ENCODE measurements at places on chromosomes 6 and 20.

- DNase-seq: no peak
These were observed 13.7 kb downstream of the LY86 start for GRCh38 chr6:6602262-6602661.

DNA sequence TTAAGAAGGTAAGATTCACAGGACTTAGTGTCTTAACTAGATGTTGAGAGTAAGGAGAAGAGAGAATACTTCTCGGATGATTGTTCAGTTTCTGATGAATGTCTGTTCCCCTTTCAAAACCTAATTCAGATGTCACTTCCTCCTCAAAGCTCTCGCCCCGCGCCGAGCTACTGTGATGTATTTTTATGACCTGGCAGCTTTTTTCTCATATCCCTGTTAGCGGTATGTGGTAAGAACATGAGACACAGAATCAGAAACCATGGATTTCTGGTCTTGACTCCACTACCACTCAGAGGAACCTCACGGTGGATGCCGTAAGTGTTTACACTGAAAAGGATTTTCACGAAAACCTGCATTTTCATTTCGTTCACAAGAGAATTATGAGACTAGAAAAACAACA lies 48.4 kb downstream of the CEP43 start:
- no peak for DNase-seq

- DNase-seq: no peak
These were observed 1.4 kb upstream of the PRDM13 start for GRCh38 chr6:99605074-99605734.

DNA sequence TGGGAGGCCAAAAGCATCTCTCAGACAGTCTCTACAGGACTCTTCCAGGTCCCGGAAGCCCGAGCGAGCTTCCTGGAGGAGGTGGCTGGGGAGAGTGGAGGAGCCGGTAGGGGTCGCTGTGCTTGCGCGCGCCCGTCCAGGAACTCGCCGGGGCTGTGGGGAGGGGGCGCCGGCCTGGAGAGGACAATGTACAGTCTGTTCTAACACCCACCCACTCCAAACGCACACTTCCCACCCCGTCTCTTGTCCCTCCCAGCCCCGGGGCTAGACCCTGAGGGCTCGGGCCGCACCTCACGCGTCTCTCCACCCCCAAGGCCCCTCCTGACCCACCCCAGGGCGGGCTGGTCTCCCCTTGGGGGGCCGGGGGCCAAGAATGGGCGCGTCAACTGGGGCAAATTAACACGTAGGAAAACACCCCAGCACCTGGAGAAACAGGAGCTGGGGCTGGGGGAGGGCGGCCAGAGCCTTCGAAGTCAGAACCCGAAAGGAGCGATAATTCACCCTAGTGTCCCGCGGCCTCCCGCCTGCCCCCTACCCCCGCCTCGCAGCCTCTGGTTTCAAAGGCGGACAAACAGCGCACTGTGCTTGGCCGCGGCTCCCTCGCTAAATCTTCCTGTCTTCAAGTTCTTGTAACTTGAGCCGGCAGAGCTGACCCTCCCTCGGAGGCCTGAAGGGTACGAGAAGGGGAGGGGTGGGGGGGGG lies 103.2 kb upstream of the FOXP4 start:
- no peak for DNase-seq

DNA sequence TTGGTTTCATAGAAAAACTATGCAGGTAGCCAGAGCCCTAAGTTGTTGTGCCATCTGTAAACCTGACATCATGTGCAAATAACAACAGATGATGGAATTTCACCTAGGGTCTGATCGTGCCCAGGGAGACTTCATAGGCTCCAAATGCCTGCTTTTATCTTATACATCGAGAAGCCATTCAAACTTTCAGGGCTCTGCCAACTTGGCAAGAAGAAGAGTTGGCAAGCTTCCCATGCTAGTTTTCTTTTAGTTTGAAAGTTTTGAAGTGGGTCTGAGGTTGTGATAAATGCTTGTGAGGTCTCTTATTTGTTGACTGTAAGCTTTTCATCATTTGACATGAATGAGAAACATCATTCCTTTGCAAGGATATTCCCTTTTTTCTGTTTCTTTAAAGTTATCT lies 175.4 kb upstream of the FLRT3 start:
- DNase-seq: no peak

GRCh38 chr20:59661153-59661552 lies 56.8 kb downstream of the PHACTR3 start:
- DNase-seq: no peak

DNA sequence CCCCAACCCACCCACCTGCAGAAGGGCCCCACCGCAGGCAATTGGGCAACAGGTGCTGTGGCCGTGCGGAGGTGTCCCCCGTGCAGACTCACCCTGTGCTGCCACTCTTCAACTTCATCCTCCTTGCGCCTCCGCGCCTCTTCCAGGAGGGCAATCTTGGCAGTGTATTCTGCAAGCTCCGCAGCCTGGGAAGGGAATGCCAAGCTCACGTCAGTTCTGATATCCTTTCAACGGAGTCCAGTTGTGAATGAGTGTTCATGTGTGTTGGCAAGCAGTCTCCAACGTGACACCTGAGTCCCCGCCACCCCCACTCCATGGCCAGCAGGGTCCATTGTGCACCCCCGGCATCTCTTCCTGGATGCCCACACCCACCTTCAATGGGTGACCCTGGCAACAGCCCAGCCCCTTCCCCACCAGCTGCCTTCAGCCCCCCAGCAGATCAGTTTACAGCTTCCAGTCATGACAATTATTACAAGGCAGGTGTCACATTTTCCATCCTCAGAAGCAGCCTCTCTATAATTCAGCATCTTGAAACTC lies 49.9 kb downstream of the EZR start:
- no peak for DNase-seq

- DNase-seq: no peak
These were observed 54.6 kb downstream of the PCSK2 start for GRCh38 chr20:17281478-17281877.

DNA sequence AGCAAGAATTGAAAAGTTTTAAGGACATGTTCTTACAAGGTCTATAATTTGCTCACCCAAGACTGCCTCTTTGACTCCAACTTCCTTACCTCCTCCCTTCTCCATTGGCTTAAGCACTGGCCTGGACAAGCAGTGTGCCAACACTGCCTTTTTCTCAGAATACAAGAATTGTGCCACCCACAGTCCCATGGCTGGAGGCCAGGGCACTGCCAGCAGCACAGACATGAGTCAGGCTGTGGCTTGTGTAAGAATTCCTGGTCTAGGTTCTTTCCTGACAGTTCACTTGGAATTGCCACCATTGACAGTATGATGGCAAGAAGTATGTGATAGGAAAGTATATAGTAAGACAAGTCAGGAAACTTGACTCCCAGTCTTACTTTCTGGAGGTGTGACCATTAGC lies 202.7 kb upstream of the MARCKS start:
- DNase-seq: no peak

DNA sequence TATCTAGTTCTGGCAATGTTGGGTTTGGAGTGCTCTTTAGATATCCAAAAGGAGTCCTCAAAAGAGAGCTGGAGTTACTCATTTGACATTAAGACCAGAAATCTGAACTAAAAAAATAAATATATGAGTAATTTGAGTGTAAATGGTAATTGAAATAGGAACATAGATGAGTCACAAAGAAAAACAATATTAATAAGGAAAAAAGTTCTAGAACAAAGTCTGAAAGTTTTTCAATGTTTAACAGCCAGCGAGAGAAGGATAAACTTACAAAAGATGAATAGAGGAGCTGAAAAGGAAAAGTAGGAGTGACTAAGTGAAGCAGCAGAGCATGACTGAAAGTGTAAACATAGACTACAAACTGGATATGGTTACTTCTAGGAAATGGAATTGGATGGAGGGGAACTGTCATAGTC lies 46.8 kb downstream of the EPM2A start:
- no peak for DNase-seq

- DNase-seq: no peak
These were observed 25.2 kb upstream of the PDE7B start for GRCh38 chr6:135826236-135826804.

DNA sequence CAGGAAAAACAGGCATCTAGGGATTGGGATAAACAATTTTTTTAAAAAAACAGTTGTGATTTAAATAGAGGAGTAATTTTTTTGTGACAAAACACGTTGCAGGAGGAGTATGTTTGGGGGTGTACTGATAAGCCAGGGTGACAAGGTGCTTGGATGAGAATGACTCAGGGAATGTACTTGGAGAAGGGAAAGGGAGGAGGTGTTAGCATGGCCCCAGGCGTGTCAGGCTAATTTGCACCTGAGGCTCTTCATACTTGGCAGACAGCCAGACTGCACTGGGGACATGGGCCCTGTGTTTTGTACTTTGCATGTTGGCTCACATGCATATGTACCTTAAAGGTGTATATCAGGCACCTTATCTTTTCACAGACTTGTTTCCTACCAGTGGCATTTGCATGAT lies 22.8 kb downstream of the PANK2 start:
- no peak for DNase-seq

DNA sequence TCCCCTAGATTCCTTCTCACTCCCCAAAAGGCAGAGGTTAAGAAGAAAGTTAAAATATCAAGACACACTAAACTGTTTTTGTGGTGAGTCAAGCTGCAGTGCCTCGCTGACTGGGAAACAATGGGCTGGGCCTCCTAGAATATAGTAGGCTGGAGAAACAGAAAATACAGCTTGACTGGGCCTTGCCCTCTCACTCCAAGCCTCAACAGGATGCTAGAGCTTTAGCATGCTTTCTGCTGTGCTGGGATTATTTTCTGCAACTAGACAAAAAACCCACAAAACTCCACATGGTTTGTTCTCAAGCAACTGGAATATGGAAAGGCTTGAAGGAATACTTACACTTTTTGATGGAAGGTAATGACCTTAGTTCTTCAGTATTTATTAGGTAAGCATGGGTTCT lies 27.9 kb downstream of the FOXO3 start:
- DNase-seq: no peak

DNA sequence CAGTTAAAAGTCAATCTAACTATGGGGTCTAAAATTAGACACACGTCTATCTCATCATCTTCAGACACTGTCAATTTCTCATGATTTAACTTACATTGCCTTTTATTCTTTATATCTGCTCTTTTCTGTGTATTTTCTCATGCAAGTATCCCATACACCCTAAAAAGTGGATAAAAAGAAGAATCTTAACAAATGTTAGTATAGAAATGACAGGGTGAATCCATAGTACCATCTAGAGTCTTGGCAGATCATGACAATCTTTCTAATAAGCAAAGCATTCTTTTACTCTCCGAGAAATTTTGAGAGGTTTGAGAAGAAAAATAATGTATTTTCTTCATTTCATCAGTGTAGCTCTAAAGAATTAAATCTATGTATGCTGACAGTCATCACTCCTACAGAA lies 382.7 kb downstream of the C6orf118 start:
- DNase-seq: no peak

GRCh38 chr6:16493802-16494201 lies 255.4 kb downstream of the GMPR start:
- no peak for DNase-seq

GRCh38 chr20:33234050-33234449 lies 1.7 kb upstream of the BPIFA1 start:
- no peak for DNase-seq

DNA sequence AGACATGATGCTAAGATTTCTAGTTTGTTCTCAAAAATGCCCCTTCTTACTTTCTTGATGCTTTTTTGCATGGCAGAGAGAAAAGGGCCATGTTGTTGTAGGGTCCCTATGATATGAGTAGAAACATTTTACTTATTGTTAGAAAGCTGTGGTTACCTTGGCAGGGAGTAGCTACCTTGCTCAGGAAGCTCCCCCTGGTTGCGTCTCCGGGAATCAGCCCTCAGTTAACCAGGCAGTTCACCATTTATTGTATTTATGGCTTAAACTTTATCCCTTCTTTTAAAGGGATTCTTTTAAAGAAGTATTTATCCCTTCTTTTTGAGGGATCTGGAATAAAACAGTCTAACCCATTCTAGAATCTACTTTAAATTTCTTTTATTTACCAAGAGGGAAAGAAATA lies 113.9 kb upstream of the PROKR2 start:
- DNase-seq: no peak

DNA sequence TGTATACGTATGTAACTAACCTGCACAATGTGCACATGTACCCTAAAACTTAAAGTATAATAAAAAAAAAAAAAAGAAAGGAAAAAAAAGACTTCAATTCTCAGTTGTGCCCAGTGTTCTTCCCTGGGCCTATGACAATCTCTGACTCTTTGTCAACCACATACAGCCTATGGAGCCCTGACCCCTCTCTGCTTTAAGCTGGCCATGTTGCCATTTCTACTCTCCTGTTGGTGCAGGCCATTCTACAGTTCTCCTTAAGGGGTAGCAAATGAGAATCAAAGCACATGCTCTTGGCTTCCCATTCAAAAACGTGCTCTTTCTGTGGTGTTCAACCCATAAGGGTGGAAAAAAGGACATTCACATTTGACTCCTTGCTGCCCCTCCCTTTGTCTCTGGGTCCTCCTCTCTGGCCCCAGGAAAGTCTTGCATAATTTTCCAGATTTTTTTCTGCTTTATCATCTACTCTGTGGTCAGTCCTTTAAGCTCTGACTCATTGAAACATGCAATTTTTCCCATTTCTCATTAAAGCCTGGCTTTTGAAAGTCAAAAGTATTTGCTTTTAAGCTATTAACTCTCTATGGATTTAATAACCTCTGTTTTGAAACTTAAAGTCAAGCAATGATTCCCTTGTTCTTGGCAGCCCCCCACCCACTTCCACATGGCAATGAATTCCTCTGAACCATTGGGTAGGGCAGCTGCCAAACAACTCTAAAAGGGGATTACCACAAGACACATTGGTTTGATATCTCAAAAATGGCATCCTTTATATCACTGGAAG lies 208.6 kb upstream of the MCHR2 start:
- DNase-seq: no peak

DNA sequence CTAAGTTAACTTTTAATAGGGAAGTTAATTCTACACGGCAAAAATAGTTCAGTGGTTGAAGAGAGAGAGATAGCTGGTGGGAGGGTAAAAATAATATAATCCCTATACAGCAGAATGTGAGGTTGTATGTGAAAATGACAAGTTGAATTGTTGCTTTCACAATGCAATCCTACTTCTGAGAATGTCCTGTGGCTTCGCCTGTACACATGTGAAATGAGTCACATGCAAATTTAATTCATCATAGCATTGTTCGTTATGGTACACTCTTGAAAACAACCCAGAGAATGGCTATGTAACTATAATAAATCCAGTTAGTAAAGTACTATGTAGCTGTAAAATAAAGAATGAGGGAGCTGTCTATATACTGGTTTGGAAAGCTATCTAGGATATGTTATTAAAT lies 46.0 kb upstream of the HINT3 start:
- DNase-seq: no peak

GRCh38 chr6:158567871-158568401 lies 8.0 kb downstream of the TMEM181 start:
- no peak for DNase-seq

DNA sequence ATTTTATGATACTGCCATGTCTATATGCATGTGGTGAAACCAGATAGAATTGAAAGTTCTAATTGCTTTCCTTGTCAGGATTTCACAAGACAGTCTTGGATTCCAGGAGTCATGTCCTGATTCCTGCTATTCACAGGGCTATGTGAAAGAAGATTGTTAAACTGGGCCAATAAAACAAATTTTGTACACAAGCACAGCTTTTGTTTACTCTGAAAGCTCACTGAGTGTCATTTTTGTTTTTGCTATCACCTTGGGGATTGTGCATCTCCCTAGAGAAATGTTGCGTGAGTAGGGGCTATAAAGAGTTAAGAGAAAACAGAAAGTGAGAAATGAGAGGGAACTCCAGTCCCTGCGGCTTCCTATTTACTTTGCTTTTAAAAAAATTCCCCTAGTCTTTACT lies 627.5 kb downstream of the PKHD1 start:
- DNase-seq: no peak

GRCh38 chr20:63499338-63499969 lies 571 bp upstream of the EEF1A2 start:
- DNase-seq: no peak

Measured in hypothalamus (tissue), 51 donors.